NCI-H524 (cell line): ENCODE measurements at places on chromosomes 7 and 10.

- no peak for DNase-seq
Measured at GRCh38 chr7:66739953-66740301, 606 bp upstream of the RABGEF1 start.

GRCh38 chr7:26857506-26858240 is 6.7 kb downstream of the SKAP2 start:
- DNase-seq = no peak

DNA sequence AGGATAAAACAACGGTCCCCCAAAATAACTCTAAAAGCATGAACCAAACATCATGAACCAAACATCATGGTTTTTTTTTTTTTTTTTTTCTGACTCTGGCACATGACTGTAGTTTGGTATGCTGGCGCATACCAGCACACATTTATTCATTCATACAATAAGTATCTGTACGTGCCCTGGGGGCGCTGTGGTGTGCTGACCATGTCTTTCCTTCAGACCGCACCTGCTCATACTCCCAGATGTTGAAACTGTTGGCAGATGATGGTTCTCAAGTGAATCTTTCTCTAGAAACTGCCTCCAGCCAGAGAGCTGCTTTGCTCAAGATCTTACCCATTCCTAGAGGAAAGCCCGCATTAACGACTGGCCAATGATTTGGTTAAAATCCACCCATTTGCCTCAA is 114.7 kb upstream of the ANKRD30A start:
- DNase-seq = no peak

DNA sequence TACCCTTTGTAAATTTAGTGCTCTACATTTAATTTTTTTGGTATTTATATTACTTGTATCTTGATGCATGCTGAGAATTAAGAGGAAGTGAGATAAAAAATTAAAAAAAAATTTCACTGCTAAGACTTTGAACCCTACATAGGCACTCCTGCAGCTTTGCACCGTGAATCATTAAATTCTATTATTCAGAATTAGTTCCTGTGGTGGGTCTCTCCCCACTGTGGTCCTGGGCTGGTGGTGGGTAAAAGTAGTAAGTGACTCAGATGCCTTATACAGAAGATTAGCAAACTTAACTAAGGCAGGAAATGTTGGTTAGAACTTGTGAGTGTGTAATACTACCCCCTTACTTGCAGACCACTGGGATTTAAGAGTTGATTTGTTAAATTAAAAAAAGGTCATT is 72.6 kb downstream of the AP3M1 start:
- DNase-seq = no peak

DNA sequence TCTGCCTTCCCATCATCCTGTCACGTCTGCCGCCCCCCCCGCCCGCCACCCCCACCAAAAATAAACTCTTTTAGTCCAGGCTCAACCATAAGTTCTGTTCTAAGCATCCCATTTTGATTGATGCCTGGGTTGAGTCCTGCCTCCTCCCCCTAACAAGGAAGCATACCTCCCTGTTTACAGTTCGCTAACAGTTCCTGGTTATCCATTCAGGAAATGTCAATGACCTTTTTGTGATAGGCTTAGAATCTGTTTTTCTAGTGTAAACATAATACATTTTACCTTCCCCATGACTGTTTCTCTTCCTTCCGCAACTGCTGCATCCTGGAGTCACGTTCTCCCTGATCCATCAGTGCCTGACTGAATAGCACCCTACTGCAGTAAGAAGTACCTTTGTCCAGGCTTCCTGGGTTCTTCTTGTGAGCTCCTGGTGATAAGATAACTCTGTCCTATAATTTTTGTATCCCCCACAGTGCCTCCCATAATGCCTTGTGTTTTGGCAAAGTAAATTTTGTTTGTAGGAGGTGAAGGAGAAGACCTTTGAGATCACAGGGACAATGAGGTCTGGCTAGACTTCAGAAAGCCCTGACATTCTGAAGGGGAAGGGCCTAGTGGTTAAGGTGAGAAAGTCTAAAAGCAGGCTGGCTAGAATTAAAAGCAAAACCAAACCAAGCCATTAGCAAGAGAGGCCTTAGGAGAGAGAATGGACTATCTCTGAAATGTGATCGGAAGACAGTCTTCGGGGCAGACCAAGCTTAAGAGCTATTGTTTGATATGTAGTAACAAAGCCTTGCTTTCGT is 7.3 kb downstream of the AGFG2 start:
- no peak for DNase-seq

- no peak for DNase-seq
Measured at GRCh38 chr7:112422842-112423496, 27.3 kb upstream of the IFRD1 start.

DNA sequence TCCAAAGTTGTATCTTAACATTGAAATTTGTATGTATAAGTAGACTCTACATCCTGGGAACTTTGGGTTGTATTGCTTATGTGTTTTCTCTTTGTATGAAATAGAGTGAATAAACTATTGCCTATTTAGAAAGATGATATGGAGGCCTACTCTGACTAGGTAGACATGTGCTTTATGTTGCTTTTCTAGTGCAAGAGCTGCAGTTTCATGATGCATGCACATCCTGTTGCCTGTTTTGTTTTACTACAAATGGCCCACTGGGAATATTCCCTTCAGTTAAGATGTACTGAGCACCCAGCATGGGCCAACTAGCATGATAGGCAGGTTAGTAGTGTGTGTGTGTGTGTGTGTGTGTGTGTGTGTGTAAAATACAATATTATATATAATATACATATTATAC is 282.1 kb upstream of the LRGUK start:
- DNase-seq = no peak

GRCh38 chr10:68334672-68335467 is 2.1 kb upstream of the PBLD start:
- no peak for DNase-seq

DNA sequence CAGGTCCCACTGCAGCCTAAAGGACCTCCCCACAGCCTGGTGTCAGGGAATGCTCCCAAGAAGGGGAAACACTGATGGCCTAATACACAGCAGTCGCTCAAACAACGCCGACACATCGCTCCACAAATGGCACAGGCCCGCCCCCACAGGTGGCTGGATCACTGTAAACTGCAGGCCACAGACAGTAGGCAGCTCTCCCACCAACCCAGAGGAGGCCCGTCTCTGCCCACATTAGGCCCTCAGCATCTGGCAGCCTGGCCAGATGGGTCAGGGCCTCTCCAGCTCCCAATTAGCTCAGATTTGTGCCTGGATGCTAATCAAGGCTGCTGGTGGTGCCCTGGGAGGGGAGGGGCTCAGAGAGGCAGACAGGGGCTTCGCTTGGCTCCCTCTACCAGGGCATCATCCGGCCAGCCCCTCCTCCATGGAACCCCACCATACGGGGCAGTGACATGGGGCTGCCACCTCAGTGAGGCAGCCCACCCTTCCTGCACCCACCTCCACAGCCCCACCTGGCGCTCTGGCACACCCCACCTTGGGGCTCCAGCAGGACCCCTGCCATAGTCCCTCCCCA is 42.7 kb downstream of the CAMK2B start:
- DNase-seq = peak; percentile 93
